ENCODE measurements at places on chromosomes 13 and 19.

DNA sequence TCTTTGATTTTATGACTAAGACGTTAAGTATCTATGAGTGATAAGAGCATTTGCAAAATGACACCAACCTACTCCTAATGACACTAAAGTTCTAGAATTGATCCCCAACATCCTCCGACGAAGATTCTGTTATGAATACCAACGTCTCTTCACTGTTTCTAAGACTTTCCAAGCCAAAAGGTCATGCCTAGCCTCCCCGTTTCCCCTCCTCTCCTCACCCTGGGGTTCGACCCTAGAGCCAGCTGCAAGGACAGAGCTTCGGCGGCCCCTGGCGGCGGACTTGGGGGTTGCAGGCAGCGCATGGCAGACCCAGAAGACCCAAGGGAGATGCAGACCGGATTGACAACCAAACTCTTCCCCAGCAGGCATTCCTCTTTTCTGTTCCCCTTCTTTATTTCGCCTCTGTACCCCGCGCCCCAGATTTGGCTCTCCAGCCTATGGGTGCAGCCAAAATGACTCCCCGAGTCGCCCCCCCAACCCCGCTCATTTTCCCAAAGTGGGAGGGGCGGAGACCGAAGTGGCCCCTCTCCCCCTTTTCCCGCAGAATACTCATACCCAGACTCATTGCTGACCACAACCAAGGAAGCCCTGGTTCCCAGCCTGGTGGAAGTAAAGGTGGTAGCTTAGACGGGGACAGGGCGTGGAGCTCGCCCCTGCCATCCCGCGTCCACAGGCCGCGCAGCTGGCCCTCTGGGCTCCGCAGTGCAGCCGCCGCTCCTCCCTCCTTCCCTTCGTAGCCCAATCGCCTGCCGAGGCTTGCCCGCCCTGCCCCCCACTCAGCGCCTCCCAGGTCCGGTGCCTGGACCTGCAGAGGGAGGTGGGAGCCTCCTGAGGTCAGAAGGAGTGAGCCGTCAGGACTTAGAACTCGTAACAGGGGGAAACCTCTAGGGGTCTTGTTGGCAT lies 4.1 kb upstream of the EML2 start:
- peak; percentile 91 for DNase-seq

- no peak for DNase-seq
These were observed 4.6 kb upstream of the ERFL start for GRCh38 chr19:41932720-41933332.

DNA sequence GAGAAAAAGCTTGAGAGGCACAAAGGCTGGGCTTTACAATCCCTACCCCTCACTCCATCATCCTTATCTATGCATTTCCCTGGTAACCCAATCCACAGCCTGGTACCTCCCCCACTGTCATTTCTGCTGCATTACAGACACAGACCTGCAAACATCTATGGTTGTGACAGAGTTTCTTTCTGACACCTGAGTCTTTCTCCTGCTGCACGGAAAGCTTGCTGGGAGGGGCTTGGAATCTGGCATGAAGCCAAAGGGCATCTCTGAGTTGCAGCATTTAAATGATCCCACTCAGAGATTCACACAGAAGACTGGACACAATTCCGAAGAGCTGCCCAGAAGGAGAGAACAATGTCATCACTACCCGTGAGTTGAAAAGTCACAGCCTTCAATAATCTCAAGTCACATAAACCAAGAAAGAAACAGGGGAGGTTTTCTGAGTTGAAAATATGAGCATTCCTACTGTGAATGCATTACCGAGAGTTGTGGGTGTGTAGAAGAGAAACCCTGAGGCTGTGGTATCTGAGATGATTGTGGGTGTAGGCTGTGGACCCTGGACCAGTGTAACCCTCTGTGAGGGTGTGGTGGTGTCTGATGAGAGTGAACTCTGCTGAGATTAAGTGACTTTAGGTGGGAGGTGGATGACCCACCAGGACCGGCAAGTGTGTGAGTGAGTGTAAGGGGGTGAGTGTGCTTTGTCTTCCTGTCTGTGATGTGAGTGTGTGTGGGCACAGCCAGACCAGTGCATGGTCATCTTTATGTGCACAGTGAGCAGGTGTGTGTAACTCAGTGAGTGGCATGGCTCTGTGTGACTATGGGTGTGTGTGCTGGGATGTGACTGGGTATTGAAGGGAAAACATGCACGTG lies at the start of gene LGALS14:
Gene LGALS14, plus strand, starts transcription at position 301 of the 864 bp plus-strand sequence. Its CDS starts 48 bp downstream, at position 349.
- no peak for DNase-seq

GRCh38 chr19:7942981-7943443 lies 454 bp downstream of the TIMM44 start:
- peak; percentile 16 for DNase-seq

DNA sequence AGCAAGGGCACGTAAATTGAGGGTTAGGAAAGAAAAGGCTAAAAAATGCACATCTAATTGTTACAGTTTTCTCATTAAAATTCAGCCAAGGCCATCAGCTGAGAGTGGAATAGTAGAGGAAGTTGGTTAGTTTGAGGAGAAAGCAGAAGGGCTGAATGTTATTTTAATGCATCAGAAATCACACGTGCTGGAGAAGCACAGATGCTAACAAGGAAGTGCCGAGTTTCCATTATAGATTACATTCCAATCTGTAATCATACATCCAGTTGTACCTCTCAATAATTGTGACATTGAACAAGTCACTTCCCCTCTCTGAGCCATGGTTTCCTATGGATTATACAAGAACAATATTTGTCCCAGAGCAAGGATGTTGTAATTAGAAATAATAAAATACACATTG lies 25.1 kb downstream of the FPR3 start:
- DNase-seq = no peak

- DNase-seq = no peak
These were observed 29.6 kb downstream of the CAPS start for GRCh38 chr19:5943623-5944022.

DNA sequence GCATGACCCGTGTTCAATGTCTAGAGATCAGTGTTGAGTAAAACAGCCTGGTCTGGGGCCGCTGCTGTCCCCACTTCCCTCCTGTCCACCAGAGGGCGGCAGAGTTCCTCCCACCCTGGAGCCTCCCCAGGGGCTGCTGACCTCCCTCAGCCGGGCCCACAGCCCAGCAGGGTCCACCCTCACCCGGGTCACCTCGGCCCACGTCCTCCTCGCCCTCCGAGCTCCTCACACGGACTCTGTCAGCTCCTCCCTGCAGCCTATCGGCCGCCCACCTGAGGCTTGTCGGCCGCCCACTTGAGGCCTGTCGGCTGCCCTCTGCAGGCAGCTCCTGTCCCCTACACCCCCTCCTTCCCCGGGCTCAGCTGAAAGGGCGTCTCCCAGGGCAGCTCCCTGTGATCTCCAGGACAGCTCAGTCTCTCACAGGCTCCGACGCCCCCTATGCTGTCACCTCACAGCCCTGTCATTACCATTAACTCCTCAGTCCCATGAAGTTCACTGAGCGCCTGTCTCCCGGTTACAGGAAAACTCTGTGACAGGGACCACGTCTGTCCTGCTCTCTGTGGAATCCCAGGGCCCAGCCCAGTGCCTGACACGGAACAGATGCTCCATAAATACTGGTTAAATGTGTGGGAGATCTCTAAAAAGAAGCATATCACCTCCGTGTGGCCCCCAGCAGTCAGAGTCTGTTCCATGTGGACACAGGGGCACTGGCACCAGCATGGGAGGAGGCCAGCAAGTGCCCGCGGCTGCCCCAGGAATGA lies 1.5 kb upstream of the CEACAM5 start:
- DNase-seq = peak; percentile 62

- no peak for DNase-seq
These were observed 273.5 kb downstream of the FGF14 start for GRCh38 chr13:102128216-102128810.

DNA sequence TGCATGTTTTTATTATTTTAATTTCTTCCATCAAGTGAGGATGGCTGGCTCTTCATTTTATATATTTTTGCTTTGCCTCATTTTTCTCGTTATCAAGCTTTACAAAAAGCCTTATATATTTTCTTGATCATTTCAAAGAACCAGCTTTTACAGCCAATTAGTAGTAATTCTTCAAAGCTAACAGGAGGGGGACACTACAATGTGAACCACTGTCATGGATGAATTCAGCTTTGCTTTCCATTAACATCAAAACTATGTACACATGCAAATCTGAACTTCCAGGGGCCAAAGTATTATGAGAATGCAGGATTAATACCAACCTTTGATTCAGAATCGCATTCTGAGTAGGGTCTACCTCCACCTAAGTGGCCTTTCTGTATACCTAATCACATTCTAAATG lies 11.1 kb downstream of the UQCRFS1 start:
- DNase-seq = no peak

- no peak for DNase-seq
These were observed 384.3 kb downstream of the EFNB2 start for GRCh38 chr13:106151056-106151699.

DNA sequence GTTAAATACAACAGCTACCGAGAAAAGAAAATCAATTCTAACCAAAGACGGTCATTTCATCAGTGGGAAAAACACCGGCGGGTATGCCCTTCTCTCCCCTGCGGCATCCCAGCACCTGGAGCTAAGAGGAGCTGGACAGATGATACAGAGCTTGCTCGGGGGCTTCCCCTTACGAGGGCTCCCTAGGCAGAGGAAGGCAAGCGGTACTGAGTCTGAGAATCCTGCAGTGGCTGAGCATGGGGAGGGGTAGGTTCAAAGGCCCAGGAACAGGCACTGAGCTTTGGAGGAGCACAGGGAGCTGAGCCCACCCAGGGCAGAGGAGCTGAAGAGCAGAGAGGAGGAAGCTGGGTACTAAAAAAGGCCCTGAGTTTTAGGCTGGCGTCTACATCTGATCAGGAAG lies 12.7 kb downstream of the STK24 start:
- DNase-seq = no peak

GRCh38 chr13:41917641-41918040 lies 43.3 kb downstream of the VWA8 start:
- DNase-seq = peak; percentile 27

GRCh38 chr13:40153516-40153915 lies 498.1 kb downstream of the COG6 start:
- no peak for DNase-seq

DNA sequence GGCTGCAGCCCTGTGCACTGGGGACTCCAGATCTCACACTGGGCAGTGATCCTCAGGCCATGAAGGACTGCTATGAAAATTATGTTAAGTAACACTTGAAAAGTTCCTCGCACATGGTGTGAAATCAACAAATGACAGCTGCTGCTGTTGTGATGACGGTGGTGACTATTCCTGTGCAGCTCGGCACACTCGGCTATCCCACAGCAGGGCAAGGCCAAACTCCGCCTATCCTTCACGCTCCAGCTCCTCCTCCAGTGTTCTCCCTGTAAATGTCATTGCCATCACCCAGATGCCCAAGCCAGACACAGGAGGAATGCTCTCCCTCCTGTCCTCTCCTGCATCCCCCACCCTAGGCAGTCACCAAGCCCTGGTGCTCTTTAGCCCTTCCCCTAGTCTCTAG lies 31.3 kb downstream of the GRIK5 start:
- DNase-seq = no peak

- no peak for DNase-seq
These were observed 9.5 kb downstream of the LGALS7 start for GRCh38 chr19:38763795-38764220.

- DNase-seq = no peak
These were observed 32.4 kb downstream of the ZNF787 start for GRCh38 chr19:56088497-56089215.

- no peak for DNase-seq
These were observed 386.0 kb downstream of the DACH1 start for GRCh38 chr13:71481046-71481445.

DNA sequence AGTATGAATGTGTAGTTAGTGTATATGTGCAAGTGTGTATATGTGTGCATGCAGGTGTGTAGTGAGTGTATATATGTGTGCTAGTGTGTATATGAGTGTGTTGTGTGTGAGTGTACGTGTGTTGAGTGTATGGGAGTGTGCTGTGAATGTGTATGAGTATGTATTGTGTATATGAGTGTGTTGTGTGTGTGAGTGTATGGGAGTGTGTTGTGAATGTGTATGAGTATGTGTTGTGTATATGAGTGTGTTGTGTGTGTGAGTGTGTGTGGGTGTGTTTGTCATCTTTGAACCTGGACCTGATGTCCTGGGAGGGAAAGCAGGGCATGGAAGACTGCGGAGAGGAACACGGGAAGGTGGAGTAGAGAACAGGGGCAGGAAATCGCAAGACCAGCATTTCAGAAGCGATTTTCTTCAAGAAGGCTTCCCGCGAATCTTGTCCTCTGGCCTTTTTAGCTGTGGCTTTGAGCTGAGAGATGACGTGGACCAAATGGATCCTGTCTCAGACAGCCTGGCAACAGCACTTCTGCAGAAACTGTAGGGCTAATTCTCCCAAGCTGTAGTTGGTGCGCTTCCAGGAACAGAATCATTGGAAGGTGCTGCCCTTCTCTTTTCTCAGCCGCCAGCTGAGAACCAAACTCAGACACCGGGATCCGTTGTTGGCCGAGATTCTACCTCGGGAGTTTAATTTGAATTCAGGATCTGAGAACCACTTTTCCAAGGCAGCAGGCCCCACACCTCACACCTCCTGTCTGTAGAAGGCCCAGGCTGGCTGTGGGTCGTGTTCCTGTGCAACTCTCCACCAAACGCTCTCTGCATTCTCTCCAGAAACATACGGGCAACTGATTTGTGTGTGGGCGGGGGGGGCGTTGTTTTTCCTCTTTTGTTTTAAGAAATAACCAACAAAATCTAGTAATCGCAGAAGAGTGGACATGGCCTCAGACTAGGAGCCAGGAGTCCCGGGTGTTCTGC lies 94.7 kb upstream of the RAP2A start:
- no peak for DNase-seq

- DNase-seq = no peak
These were observed 1.8 kb downstream of the MAB21L1 start for GRCh38 chr13:35474496-35475211.

GRCh38 chr19:43638214-43638994 lies 1.2 kb downstream of the CADM4 start:
- DNase-seq = peak; percentile 13

- DNase-seq = peak; percentile 95
These were observed 10.0 kb downstream of the ARHGAP45 start for GRCh38 chr19:1076951-1077350.
